ENCODE measurements at places on chromosomes 1 and 21.

- no peak for DNase-seq
Measured at GRCh38 chr21:18368205-18368604, 35.4 kb downstream of the TMPRSS15 start.

GRCh38 chr1:86296305-86297205, 99.6 kb downstream of the ODF2L start:
- DNase-seq = no peak

GRCh38 chr1:150002217-150002616, 8.3 kb downstream of the OTUD7B start:
- no peak for DNase-seq

GRCh38 chr21:37677006-37677405, 239.3 kb downstream of the KCNJ6 start:
- DNase-seq = no peak

GRCh38 chr1:46466477-46467182, 23.0 kb upstream of the DMBX1 start:
- no peak for DNase-seq

GRCh38 chr1:204286831-204287421, 72.8 kb downstream of the PLEKHA6 start:
- DNase-seq = peak; percentile 34

DNA sequence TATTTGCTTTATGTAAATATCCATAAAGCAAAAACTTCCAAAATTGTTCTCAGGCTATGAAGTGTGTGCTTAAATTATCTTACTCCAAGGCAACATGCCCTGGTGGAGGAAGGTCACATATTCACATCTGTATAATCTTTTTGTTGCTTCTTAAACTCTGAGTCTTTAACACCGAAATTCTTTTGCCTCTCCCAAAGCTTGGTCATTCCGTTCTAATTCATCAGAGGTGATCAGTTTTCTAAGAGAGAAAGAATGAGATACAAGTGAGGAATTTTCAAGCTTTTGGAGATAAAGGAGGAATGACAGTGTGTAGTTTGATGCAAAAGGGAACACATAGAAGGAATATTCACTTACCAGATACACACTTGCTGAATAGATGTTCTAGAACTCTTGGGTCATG, 561.7 kb downstream of the LTN1 start:
- no peak for DNase-seq

- no peak for DNase-seq
Measured at GRCh38 chr1:247184254-247184653, 12.4 kb upstream of the ZNF124 start.

DNA sequence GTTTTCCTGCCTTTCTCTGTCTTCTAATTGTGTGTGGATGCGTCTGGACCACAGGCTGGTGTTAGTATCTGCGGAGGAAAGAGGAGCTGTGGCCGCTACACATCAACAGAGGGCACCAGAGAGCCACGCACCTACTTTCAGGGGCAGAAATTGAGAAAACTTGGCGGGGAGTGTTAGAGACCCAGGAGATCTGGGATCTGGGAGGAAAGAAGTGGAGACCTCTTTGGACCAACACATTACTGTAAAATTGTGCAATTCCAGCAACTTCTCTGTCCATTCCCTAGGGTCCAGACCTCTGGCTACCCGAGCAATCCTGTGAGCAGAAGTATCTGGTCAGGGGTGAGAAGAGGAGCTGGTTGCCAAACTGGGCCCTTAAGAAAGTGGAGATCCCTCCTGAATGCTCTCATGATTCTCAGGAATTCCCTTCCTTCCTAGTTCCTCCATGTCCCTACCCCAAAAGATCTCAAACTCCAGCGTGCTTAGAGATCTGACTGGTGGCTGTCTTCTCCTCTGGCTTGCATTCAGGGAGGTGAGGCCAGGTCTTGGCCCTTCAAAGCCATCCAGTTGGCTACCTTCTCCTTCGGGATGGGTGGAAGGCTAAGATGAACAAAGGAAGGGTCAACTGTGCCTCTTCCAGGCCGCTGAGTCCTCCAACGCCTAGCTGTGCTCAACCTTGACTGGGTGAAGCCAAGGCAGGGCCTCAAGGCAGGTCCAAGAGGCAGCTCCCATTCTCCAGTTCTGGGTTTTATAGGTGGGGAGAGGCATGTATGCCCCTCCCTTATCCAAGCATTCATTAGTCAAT, 1.2 kb upstream of the KIRREL1 start:
- DNase-seq = peak; percentile 76

DNA sequence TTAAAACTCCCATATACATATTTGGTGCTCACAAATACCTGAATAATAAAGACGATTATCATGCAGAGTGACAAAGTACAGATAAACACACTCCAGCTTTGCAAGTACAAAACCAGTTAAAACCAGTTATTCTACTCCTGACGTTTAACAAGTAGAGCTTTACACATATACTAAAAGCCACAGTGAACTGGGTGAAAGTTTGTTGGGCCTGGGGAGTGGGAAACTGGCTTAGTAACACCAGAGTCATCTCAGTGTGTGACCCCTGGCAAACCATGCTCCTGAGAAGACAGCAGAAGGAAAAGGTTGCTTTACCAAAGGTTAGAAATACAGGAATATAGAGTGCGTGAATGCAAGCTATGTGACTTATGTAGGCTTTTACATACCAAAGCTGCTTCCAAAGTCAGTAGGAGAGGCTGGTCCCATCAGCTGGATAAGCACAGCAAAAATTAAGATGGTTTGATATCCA, 148.1 kb downstream of the NRIP1 start:
- no peak for DNase-seq

GRCh38 chr21:36654324-36654723, 44.6 kb upstream of the SIM2 start:
- no peak for DNase-seq

GRCh38 chr1:193213998-193214397, 27.6 kb upstream of the B3GALT2 start:
- DNase-seq = no peak

- no peak for DNase-seq
Measured at GRCh38 chr1:47692196-47692595, 254.4 kb downstream of the FOXD2 start.

DNA sequence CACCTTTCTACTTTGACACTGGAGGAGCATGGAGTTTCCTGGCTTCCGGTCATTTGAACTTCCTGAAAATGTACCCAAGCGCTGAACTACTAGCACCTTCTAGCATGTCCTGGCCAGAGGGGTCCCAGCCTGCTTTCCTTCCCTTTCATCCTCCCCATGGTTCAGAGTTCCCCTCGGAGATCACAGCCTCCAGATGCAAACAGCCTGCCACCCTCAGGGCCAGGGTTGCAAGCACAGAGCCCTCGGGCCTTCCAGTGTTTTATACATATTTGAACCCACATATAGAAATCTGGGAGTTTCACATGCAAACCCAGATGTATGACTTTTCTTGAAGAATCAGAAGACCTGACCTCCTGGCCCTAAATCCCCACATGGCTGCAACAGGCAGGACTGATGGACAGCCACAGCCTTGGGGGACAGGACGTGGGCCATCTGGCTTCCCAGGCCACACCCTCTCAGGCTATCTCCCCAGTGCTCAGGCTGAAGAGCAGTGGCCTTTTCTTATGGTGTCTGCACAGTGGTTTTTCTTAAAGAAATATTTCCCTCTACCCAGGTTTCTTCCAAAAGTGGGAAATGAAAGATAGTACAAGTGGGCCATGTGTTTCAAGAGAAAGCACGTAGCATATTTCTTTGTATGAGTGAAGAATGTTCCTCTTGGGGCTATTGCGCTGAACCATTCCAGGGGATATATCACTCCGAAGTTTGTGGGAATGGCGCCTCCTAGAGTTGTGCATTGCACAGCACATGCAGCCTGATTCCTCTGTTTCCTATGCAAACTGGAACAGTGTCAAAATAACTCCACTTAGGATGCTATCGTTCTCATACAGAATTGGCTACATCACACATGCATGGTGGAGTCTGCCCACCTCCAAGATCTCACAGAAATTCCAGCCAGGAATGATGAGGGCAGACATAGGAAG, 232.0 kb upstream of the VAMP3 start:
- no peak for DNase-seq

GRCh38 chr1:85264150-85264549, 4.7 kb upstream of the C1orf52 start:
- no peak for DNase-seq

- no peak for DNase-seq
Measured at GRCh38 chr1:70264839-70265238, 43.7 kb downstream of the SRSF11 start.

DNA sequence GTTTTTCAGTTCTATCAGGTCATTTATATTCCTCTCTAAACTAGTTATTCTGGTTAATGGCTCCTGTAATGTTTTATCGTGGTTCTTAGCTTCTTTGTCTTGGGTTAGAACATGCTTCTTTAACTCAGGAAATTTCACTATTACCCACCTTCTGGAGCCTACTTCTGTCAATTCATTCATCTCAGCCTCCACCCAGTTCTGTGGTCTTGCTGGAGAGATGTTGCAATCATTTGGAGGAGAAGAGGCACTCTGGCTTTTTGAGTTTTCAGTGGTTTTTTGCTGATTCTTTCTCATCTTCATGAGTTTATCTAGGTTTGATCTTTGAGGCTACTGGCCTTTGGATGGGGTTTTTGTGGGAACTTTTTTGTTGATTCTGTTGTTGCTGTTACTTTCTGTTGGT, 213.0 kb downstream of the BRINP2 start:
- DNase-seq = no peak

DNA sequence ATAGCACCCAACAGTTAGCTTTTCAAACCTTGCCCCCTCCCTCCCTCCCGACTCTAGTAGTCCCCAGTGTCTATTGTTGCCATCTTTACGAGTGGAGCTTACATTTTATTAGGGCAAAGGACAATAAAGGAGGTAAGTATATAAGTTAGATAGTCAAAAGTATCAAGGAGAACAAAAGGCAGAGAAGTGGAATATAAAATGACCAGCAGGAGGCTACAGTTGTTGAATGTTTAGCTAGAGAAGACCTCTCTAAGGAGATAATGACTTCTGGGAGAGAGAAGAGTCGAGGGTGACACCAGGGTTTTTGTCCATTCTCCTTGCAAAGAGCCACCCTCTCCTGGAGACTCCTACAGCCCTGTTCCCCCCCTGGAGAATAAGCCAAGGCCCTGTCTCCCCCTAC, 48.7 kb downstream of the SYT6 start:
- no peak for DNase-seq

DNA sequence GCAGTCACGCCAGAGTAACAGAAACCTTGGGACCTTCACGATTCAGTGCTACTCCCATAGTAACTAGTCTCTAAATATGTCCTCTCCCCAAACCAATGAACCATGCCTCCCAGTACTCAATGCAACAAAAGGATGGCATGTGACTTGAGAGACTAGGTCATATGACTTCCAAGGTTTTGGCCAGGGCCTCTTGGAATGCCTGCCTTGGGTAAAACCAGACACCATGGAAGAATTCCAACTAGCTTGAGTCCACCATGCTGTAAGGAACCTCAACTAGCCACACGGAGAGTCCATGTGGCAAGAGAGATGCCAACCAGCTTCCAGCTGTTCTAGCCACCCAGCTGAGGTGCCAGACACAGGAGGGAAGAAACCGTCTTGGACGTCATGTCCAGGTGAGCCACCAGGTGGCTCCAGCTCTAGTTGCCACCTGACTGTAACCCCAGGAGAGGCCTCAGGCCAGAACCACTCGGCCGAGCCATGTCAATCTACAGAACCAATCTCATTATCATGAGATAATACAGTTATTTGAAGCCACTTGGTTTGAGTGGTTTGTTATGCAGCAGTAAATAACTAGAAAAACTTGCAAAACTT, 115.0 kb downstream of the SYF2 start:
- DNase-seq = no peak

DNA sequence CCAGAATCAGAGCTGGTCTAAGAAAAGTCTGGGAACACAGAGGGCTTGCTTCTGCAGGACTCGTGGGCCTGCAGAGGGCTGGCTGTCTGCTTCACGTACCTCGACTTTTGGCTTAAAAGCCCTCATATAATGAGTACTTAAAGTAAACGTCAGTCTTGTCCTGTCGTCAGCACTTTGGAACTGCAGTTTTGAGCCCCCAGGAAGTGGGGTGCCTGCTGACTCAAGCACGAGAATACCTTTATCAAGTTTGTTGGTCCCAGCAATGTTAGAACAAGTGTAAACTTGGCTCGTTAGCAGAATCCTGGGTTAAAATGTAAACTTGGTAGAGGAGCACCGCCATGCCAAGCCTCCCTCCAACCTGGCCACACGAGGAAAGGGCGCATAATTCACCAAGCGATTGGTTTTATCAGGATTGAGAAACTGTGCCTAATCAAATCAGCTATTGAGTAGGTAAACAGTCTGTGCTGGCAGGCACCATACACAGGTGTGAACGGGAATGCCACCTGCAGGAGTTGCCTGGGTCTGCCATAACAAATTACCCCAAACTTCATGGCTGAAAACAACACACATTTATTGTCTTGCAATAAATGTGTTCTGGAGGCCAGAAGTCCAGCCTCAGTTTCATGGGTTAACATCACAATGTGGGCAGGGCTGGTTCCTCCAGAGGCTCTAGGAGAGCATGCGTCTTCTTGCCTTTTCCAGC, 45.0 kb upstream of the FHAD1 start:
- no peak for DNase-seq

GRCh38 chr1:21822349-21822748, 10.3 kb downstream of the LDLRAD2 start:
- DNase-seq = no peak

GRCh38 chr21:31159808-31160207, 121.5 kb upstream of the KRTAP19-8 start:
- no peak for DNase-seq

- DNase-seq = no peak
Measured at GRCh38 chr1:89287181-89288050, 14.8 kb upstream of the GBP5 start.

DNA sequence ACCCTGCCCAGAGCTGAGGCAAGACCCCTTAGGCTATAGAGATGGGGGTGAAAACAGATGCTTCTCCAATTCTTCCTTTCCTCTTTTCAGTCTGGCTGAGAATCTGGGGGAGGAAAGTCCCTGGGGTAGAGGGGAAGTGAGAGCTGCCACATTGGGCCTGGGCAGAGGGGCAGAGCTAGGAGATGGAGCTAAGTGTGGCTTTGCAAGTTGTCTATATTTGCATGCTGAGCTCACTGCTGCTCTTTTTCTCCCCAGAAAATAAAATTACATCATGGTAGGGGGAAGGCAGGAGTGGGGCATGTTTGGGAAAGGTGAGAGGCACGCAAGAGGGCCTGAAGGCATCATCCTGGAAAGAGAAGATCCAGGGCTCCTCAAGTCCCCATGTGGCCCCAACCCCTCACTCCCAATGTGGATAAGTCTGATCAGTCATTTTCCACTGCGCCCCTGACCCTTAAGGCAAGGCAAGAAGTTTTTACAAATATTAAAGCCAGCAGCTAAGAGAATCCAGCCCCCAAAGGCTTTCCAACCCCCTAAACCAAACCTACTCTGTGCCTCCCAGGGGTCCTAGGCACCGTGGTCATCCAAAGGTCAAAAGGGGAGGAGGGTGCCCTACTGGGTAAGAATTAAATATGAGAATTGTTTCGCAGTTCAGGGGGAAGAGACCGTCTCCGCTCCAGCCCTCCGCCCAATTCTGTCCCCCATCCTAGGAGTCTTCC, 500 bp upstream of the PEA15 start:
- no peak for DNase-seq

- no peak for DNase-seq
Measured at GRCh38 chr21:42411891-42412635, 8.4 kb downstream of the UBASH3A start.

DNA sequence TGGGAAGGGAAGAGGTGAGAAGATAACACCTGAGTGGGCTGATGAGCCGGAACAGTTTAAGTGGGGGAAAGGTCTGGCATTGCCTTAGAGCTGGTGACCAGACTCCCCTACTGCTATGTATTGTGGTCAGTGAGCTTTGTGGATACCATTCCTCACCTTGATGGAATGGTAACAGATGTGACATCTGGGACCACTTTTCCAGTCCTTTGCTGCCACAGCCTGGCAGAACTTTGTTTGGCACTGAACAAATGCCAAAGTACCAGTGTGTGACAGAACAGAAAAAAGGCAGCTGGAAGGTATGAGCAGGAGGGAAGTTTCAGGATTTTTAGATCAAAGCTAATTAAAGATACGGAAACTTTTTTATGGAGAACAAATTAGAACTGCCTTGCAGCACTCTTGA, 6.2 kb downstream of the MED8 start:
- no peak for DNase-seq

All from tibial nerve (tissue), 4 donors.